ENCODE measurements at places on chromosomes 16 and 17.

GRCh38 chr17:28421787-28422305, 15.8 kb upstream of the SLC46A1 start:
- no peak for DNase-seq

DNA sequence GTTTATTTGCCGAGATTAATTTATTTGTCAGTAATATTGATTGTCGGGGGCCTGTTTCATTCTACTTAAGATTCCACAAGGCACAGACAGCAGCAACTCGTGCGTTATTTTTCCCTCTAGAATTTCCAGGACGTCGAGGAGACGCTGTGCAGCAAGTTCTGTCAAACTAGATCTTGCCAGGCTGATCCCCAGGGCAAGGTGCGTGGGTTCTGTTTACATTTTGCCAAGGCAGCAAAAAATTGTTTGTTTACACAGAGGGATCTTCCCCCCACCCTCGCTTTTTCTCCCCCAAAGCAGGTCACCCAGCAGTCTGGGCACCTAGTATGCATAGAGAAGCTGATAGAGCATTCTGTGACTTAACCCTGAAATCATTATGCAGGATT, 111.4 kb downstream of the IRX3 start:
- no peak for DNase-seq

DNA sequence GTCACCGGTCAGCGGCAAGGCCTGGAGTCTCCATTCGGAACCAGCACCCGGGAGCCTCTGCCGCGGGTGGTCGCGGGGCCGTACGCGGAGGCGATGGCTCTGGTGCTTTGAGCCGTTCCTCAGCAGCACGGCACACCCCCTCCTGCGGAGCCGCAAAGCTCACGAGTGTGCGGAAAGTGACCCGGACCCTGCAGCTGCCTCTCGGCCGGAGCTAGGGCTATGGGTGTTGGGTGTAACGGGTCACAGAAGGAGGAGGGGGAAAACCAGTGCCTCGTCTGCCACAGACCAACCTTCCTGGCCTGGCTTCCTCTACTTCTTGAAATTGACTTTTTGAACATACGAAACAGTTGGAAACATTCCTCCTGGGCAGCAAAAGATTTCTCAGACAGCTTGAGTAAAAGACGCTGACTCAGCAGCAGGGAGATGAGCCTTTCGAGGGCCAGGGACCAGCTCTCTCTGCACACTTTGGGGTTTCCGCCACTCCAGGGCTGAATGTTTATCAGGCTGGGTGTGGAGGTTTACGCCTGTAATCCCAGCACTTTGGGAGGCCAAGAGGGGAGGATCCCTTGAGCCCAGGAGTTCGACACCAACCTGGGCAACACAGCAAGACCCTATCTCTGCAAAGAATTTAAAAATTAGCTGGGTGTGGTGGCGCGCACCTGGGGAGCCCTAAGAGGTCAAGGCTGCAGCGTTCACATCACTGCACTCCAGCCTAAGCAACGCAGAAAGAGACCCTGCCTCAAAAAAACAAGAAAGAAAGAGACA, 26.4 kb upstream of the PITPNA start:
- no peak for DNase-seq

- no peak for DNase-seq
Measured at GRCh38 chr16:84085773-84086172, 31.0 kb downstream of the MBTPS1 start.

GRCh38 chr16:71746442-71747046, 22.0 kb upstream of the PHLPP2 start:
- no peak for DNase-seq

DNA sequence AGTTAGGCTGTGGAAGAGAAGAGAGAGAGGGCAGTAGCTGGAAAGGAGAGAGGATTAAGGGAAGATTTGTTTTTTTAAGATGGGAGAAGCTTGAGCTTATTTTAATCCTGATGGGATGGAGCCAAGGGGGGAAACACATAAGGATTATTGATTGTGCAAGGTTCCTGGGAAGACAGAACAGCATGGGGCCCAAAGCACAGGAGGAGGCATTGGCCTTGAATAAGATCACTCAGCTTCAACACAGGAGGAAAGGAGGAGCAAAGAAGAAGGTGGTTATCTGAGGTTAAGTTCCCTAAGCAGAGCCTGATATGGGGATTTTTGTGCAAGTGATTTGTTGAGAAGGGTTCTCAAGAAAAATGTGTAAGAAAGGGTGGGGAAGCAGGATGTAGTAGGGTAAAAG, 169.8 kb downstream of the ABCC12 start:
- no peak for DNase-seq

DNA sequence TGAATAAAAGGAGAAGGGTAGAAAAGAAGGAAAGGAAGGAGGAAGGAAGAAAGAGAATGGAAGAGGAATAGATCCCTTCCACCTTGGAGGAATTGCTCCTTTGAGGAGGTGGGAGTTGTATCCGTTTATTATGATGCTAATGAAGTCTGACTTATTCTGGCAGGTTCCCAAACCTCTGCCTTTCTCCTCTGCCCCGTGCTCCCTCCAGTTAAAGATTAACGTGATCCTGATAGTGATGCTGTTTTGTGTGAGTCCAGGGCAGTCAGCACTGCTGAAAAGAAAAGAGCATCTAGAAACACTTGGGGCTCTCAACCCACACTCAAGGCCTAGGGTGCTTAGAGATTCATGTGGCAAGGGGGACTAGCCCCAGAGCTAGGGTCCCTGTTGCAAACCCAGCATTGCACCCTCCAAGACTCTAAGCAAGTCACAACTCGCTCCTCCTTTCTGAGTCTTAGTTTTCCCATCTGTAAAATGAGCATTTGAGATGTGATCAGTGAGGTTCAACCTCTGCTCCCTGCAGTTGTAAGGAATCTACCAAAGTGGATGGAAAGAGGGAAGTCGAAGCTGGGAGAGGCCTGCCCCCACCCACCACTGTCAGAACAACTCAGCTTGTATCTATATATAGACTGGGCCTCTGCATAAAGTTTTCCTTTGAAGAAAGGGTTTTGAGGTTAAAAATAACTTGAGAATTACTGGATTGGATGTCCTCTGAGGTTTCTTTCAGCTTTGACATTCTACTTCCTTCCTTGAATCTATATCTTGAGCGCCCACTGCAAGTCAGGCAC, 46.9 kb upstream of the TMEM132E start:
- DNase-seq, result no peak

DNA sequence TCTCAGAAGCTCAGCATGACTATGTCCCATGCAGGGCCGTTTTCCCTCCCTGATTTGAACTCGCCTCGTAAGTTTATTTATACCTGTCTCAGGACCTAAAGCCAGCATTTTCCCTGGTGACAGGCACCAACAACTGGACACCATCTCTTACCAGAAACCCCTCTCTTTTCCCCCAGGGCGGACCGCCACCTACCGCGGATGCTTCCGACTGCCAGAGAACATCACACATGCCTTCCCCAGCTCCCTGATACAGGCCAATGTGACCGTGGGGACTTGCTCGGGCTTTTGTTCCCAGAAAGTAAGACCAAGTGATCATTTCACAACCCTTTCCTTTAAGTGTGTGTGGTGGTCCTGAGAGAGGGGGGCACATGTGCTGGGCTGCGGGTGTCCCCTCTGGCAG, 24.7 kb downstream of the WSCD1 start:
- no peak for DNase-seq

DNA sequence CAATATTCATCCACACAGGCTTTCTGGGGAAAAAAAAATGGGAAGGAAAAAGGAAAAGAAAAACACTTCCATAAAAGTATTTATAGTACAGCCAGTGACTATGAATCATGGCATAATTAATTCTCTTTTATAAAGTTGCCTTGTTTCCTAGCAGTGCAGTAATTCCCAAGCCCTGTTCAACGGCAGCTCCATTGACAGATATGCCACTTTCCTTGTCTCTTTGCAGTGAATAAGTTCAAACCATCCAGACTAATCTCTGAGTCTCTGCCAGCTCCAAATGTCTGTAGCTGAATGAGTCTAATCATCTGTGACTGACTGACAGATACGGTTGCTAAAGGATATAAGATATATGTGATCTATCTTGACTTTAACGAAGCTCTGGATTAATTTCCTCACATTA, 52.9 kb upstream of the KCNJ16 start:
- no peak for DNase-seq

DNA sequence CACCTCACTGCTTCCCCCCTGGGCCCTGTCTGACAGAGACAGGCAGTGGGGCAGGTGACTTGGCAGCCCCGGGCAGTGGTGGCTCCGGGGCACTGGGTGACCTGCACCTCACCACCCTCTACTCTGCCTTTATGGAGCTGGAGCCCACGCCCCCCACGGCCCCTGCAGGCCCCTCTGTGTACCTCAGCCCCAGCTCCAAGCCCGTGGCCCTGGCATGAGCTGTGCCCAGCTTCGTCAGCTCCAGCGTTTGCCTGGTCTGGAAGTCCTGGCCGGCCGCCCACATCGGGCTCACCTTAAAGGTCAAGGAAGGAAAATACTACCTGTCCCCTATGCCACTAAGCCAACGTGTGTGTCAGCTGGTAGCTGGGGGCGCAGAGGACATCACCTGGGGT, 15.2 kb downstream of the UNC119 start:
- DNase-seq, result no peak

DNA sequence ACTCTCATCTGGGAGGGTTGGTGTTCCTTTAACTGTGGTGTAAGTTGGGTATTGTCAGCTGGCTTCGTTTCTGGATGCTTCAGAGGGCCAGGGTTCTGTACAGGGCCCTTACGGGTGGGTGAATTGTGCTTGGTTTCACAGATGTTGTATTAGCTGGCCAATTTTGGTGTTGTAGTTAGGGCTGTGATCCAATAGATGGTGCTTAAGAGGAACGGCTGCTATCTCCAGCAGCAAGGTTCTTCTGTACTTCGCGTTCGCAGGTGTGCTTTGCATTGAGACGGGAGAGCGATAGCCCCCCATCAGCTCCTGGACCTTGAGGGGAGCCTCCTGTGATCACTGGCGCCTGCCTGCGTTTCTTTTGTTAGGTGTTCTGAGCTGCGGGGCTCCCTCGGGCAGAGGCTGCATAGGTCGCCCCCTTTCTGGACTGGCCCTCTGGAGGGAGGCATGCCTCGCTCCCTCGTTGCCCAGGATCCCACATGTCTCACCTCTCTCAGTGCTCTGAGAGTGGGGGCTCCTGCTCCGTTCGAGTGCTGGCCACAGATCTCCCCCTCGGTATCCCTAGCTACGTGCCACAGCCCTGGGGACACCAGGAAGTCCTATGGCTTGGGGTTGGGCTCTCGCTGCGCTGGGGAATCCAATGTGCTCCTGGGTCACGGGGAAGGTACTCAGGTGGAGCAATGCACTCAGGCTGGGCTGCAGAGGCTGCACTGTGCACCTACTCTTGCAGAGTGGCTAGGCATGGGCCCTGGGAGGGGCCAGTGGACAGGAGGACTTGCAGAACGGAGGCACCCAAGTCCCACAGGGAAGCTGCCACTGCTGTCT, 837 bp upstream of the PRDM7 start:
- no peak for DNase-seq

- DNase-seq, result no peak
Measured at GRCh38 chr16:80463326-80463725, 77.5 kb upstream of the DYNLRB2 start.

- no peak for DNase-seq
Measured at GRCh38 chr16:55470533-55471371, 8.2 kb upstream of the MMP2 start.

DNA sequence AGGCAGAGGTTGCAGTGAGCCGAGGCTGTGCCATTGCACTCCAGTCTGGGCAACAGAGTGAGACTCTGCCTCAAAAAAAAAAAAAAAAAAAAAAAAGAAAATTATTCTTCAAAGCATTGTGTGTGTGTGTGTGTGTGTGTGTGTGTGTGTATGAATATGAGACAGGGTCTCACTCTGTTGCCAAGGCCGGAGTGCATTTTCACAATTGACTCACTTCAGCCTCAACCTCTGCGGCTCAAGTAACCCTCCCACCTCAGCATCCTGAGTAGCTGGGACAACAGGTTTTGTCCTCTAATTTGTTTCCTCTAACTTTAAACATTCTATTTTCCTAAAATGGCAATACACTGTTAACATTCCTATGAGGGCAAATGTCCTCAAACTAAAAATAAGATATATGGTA, 7.7 kb downstream of the FBXO47 start:
- DNase-seq, result no peak

DNA sequence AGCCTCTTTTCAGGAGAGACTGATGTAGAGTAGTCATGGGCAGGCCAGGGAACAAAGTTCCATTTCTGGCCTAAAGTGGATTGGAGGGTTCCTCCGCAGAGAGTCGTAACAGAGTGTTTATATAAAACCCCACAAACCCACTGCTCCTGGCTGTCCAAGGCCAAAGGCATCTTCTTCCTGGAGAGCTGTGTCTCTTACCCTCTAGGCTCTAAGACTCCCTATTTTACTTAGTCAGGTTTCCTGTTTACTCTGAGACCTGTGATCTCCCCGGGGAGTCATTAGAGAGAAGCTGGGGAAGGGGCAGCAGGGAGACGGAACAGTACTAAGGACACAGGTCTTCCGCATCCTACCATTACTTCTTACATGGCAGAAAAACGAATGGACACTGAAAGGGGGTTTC, 69.5 kb downstream of the HIC1 start:
- DNase-seq, result no peak

DNA sequence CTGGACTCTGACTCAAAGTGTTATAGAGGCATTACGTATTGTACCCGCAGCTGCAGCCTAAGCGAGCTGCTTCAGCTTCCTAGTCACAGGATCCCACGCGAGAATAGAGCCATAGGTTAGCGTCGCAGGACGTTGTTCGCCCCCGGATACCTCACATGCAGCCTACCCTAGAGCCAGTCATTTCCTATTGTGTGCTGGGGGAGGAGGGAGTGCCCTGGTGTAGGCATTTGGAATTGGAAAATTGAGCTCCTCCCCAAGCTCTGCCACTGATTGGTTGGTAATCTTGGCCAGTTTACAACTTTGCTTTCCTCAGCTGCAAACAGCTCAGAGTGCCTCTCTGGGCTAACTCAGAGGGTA, 530 bp downstream of the NAA60 start:
- DNase-seq, result no peak

DNA sequence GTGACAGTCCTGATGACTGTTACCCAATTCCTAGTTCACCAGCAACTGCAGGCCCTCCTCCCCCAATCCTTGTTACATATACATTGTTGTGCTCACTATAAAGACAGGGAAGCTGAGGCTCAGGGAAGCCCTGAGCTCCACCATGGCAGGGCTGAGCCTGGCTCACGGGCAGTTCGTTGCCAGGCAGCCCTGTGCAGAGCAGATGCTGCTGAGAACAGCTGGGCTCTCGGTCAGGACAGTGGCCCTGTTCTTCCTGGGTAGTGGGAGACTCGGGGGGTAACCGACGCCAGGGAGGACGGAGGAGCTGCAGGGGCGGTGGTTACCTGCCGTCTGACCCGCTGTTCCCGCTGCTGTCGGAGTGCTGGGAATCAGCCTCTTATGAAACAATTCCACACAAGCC, 80.9 kb upstream of the ZNF469 start:
- no peak for DNase-seq

GRCh38 chr17:13864521-13864920, 204.8 kb upstream of the COX10 start:
- DNase-seq, result no peak

- no peak for DNase-seq
Measured at GRCh38 chr17:73278049-73278464, 16.4 kb upstream of the CPSF4L start.

DNA sequence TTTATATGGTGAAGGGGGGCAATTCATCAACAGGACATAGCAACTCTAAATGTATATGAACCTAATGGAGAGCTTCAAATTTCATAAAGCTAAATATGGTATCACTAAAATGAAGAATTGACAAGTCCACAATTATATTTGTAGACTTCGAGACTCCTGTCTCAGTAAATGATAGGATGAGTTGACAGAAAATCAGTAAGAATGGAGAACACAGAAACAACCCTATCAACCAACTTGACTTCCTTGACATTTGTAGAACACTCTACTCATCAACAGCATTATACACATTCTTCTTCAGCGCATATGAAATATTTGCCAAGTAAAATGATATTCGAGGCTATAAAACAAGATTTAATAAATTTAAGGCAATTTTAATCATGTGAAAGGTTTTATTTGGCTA, 322.9 kb upstream of the MAF start:
- no peak for DNase-seq
